ENCODE measurements at places on chromosomes 1 and 21.

GRCh38 chr1:41672173-41672572, 187.7 kb upstream of the EDN2 start:
- DNase-seq: no peak

DNA sequence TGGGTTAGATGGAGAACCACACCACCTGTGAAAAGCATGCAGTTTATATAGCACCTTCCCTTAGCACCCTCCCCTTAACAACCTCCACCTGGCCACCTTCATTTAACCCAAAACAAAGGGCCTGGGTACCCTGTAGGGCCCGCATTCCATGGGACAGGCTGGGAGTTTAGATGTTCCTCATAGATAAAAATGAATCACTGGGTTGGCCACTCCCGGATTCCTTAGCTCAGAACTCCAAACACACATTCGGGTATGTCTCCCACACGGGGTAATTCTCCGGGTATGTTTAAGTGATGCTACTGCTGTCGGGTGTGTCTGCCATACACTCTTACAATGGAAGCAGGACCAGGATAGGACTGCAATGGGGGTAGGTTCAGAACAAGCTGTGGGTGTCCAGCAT, 43.9 kb upstream of the FOXO6 start:
- DNase-seq: no peak

- DNase-seq: no peak
Measured at GRCh38 chr21:20789729-20790500, 208.3 kb upstream of the NCAM2 start.

GRCh38 chr1:114462341-114462740, 48.7 kb downstream of the TRIM33 start:
- no peak for DNase-seq

- no peak for DNase-seq
Measured at GRCh38 chr21:42846221-42846620, 33.1 kb downstream of the WDR4 start.

GRCh38 chr21:38986806-38987632, 181.3 kb downstream of the ETS2 start:
- no peak for DNase-seq

DNA sequence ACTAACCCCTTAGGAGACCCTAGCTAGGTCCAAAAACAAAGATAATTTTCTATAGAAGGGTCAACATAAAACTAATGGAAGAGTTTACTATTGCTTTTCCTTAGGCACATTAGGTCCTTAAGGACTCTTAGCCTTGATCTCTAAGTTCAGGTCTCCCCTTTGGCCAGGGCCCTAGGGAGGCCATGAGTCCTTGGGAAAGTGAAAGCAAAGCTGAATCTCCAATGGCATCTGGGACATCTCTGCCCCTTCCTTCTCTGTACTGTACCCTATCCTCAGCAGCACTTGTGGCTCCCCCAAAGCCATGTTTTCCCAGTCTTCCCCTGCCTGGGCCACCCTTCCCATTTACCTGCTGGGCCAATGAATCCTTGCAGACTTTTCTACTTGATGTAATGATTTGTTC, 14.3 kb downstream of the IER5 start:
- DNase-seq: no peak

DNA sequence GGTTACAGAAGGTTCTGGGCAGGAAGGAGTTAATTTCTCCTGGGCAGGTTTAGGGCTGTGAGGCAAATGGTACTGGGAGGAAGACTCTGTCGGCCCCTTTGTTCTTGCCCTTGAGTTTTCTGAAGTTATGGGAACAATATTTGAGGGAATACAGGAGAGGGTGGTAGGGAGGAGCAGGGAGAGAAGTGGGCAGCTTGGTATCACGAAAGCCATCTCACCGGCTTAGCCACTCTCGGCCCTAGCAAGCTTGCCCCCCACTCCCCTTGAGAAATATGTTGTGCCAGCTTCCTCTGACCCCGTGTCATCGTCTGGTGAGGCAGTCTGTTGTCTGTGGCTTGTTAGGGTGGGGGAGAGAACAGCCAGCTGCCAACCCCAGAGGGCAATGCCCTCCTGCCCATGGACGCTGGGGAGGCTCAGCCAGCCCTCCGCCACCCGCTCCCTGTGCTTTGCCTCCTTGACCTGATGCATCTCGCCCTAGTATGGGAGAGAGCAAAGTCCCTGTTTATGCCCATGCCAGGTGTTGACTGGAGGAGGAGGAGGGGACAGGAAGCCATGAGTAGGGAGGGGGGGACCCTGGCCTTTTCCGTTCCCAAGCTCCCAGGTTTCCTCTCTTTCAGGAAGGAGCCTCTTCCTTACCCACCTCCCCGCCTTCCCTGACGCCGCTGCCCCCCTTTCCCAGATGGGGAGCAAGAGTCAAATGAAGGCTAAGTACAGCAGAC, 1.2 kb downstream of the EFNA1 start:
- DNase-seq: no peak

DNA sequence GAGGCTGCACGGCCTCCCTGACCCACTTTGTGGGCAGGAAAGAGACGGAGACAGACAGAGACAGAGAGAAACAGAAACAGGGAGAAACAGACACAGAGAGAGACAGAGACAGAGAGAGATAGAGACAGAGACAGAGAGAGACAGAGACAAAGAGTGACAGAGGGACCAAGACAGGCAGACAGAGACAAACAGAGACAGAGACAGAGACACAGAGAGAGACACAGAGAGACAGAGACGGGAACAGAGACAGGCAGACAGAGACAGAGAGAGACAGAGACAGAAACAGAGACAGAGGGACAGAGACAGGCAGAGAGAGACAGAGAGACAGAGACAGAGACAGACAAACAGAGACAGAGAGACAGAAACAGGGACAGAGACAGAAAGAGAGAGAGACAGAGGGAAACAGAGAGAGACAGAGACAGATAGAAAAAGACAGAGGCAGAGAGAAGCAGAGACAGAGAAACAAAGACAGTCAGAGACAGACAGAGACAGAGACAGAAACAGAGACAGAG, 3.1 kb downstream of the COL6A1 start:
- no peak for DNase-seq

GRCh38 chr1:63688302-63688890, 85.4 kb upstream of the ROR1 start:
- DNase-seq: no peak

GRCh38 chr21:41958886-41959563, 5.2 kb upstream of the C2CD2 start:
- no peak for DNase-seq

DNA sequence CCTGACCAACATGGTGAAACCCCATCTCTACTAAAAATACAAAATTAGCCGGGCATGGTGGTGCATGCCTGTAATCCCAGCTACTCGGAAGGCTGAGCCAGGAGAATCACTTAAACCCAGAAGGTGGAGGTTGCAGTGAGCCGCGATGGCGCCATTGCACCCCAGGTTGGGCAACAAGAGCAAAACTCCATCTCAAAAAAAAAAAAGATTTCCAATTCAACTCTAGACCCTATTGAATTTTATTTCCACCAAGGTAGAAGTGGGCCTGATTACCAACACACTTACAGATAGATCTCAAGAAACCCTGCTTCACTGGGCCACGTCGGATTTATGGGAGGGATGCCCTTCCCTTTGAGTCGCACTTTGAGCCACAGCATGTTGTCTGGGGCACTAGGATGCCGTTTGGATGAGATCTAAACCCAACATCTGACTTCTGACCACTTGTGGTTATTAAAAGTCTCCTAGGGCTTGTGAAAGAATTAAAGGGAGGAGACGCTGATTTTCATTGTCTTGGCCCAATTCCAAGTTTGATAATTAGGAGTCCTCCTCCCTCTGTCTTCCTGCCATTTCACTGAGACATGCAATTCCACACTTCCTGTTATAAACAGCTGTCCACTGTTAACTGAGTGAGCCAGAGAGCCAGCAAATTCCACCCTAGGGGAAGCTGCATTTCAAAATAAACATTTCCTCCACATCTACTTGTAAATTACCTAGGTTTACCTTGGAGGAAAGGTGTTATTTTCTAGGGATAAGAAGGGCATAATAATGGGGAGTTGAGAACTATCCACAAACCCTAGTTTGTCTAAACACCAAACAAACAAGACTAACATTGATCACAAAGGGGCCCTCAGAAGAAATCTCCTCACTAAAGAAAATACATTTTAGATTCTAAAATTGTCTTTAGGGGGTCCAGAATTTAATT, 5.2 kb upstream of the RERE start:
- DNase-seq: no peak

GRCh38 chr1:117447661-117448060, 80.4 kb downstream of the MAN1A2 start:
- no peak for DNase-seq

DNA sequence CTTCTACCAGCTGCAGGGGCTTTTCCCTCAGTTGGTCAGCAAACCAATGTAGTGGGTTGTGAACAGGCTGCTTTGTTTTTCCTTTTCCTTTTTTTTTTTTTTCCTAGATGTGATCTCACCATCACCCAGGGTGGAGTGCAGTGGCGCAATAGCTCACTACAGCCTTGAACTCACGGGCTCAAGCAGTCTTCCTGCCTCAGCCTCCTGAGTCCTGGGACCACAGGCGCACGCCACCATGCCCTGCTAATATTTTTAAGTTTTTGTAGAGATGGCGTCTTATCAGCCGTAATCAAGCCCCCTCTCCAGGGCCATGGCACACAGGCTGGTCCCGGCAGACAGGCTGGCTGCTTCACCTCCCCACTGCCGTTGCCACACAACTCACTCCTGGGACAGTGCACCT, 3.4 kb upstream of the TRIM11 start:
- DNase-seq: no peak

DNA sequence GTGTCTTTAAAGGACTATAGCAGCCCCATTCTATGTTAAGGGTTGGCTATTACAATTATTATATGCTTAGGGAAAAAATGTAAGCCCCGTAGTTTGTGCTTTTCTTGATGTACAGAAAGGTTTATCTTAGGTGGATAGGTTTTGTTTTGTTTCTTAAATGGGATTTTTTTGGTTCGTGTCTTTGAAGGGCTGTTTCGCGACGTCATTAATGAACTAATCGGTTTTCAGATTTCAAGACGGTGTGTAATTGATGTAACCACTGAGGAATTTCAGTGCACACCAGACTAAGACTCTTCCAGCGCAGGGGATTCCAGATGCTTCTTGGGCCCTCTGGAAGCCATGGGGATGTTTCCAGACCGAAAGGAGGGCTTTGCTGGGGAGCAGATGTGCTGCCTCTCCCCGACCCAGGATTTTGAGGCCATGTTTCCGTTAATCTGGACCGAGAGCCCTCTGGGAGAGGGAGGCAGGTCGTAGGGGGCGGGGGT, 4.8 kb upstream of the SIM2 start:
- DNase-seq: no peak

DNA sequence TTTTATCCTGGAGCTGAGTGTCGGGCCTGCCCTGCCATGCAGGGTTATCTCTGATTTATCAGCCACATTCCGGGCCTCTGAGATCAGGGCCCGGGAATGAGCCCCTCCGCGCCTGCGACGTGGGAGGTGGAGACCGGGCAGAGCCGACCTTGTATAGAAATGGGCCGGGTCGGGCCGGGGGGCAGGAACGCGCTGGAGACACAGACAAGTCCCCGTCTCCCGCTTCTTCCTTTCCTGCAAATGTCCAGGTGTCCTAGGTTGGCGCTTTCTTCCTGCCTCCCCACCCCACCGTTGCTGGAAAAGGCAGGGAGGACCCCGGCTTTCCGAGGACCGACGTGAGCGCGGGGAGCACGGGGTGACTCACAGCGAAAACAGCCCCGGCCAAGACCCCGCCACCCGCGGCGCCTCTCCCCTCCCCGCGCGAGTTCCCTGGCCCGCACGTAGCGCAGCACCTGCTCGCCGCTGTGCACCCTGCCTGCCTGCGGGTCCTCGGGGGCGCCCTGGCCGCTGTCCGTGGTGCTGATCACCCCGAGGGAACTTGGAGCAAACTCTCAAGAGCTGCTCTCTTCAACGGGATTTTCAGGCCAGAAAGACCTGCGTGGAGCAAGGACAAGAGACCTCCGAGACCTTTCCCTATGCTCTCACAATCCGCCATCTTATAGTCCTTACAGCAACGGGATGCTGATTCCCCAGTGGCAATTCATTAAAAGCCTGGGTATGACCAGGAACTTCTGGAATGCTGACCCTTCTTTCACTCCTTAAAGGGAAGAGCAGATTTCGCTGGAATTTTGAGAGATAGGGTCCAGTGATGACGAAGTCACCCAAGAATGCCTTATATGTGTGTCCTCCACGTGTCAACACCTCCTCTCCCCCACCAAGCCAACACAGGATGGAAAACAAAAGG, 475 bp upstream of the NPPB start:
- peak; percentile 47 for DNase-seq

Data from stimulated activated CD8-positive, alpha-beta memory T cell treated with anti-CD3 and anti-CD28 coated beads, Interleukin-2, amount 100 ng/mL, for 48 hours (primary cell).